ENCODE measurements at places on chromosomes 13 and 19. TPM values are rescaled to one million over a fixed set of nuclear protein-coding genes. Genes with fewer than 3 reads are reported as not detected.
A peak's percentile ranks its signal among the peaks of the same experiment; 100 is the strongest.

GRCh38 chr13:86085890-86086289 lies 286.7 kb upstream of the SLITRK6 start:
- no peak for DNase-seq

DNA sequence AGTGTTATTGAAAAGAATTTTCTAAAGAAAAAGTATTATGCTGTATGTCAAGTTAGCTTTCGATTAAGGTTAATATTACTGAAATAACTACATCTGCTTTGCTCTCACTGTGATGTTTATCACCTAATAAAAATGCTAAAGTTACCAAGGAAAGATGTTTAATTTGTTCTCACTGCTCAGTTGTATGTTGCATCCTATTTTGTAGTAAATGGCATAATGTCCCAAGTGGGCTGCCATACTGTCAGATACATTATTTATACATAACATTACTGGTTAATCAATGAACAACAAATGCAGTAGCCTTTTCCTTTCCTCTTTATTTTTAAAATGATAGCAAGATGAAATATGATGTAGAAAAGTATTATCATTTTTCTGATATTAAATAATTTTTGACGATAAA lies 226.3 kb upstream of the DACH1 start:
- DNase-seq: no peak

DNA sequence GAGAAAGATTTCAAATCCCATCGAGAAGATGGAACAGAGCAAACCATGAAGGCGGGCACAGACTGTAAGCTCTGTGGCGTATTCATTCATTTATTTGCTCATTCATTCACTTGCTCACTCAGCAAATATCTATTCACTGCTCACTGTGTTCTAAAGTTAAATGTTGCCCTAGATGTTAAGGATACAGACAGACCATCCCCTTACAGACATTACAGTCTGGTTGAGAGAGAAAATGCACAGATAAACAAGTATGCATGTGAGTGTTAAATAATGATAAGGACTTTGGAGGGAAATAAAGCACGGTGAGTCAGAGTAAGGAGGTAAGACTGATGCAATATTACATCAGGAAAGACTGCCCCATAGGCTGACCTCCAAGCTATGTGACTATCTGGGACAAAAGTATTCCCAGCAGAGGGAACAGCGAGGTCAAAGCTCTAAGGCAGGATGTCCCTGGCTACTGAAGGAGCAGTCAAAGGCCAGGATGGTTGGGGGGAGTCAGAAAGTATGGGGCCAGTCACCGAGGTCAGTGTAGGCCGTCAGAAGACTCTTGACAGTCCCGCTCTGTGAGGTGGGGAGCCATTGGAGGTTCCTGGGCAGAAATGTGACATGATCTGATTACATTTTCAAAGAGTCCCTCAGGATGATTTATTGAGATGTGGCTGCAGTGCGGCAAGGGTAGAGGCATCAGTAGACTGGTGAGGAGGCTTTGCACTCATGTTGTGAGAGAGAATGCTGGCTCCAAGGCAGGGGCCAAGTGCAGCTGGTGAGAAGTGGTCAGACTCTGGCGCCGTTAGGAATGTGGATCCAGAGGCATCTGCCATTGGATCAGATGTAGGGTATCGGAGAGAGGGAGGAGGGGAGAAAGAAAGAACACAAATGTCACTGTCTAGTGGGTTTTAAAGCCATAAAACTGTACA lies 37.9 kb downstream of the MBNL2 start:
- peak; percentile 77 for DNase-seq

GRCh38 chr13:44746690-44747089 lies 170.6 kb upstream of the TSC22D1 start:
- DNase-seq: no peak

GRCh38 chr19:46036744-46037128 lies 4.1 kb downstream of the IGFL4 start:
- peak; percentile 91 for DNase-seq

DNA sequence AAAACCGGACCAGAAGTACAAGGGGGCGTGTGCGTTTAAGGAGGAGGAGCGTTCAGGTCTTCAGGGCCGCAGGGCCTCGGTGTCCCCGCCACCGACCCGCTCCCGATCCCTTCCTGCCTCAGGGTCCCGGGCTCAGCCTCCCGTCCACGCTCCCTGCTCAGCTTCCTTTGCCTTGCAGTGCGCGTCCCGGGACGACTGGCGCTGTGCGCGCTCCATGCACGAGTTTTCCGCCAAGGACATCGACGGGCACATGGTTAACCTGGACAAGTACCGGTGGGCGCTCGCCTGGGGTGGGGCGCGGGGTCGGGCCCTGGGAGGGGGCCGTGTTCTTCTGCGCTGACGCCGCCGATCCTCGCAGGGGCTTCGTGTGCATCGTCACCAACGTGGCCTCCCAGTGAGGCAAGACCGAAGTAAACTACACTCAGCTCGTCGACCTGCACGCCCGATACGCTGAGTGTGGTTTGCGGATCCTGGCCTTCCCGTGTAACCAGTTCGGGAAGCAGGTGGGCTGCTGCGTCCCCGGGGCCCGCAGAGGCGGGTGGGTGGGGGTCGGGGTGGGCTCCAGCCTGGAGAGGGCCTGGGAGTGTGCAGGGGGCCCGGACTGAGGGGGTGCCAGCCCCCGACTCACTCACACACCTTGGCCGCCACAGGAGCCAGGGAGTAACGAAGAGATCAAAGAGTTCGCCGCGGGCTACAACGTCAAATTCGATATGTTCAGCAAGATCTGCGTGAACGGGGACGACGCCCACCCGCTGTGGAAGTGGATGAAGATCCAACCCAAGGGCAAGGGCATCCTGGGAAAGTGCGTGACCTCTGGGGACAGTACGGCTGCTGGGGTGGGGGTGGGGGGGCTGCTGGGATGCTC lies 1.4 kb downstream of the GPX4 start:
- no peak for DNase-seq

Gene BSPH1
- total RNA-seq: not detected

Gene SPINT2
- 0.11 TPM for total RNA-seq

Gene SYNE4
- not detected for total RNA-seq

- no peak for DNase-seq
These were observed 69.6 kb downstream of the DCLK1 start for GRCh38 chr13:36061621-36062020.

DNA sequence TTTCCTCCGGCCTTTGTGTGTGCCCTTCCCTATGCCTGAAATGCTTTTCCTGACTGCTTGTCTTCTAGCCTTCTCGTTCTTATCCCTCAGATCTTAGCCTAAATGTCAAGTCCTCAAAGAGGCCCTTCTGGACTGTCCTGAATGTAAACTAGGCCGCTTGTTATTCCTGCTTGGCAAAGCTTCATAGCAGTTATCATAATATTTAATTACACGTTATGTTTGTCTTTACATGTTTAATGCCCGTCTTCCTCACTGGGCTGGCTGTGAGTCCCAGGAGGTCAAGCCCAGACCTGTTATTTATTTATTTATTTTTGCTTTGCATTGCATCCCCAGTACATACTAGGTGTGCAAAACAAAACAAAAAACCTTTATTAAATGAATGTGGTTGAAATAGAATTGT lies 62.7 kb downstream of the SIPA1L3 start:
- no peak for DNase-seq

DNA sequence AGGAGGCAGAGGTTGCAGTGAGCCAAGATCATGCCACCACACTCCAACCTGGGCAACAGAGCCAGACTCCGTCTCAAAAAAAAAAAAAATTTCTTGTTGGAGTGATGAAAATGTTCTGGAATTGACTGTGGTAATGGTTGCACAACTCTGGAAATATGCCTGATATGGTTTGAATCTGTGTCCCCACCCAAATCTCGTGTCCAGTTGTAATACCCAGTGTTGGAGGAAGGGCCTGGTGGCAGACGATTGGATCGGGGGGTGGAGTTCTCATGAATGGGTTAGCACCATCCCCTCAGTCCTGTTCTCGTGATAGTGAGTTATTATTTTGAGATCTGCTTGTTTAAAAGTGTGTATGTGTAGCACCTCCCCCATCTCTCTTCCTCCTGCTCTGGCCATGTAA lies 41.1 kb upstream of the MAP3K10 start:
- no peak for DNase-seq

- DNase-seq: no peak
These were observed 62.3 kb downstream of the KCNC3 start for GRCh38 chr19:50266896-50267295.

Measured in myocyte (in vitro differentiated cells).